Tibial nerve (tissue), 4 donors: ENCODE measurements at places on chromosomes 2 and 18. TPM values are rescaled to one million over a fixed set of nuclear protein-coding genes. Genes with fewer than 3 reads are reported as not detected.

SLC40A1 gene
- total RNA-seq = 32.1 TPM

AQP12A gene
- total RNA-seq = 1.2 TPM

INHA gene
- not detected for total RNA-seq

MGAT4A gene
- total RNA-seq = 12.6 TPM

ITGA6 gene
- 586 TPM for total RNA-seq

LAMA3 gene
- 60.0 TPM for total RNA-seq

GDF7 gene
- 6.3 TPM for total RNA-seq

COBLL1 gene
- 190 TPM for total RNA-seq

DNA sequence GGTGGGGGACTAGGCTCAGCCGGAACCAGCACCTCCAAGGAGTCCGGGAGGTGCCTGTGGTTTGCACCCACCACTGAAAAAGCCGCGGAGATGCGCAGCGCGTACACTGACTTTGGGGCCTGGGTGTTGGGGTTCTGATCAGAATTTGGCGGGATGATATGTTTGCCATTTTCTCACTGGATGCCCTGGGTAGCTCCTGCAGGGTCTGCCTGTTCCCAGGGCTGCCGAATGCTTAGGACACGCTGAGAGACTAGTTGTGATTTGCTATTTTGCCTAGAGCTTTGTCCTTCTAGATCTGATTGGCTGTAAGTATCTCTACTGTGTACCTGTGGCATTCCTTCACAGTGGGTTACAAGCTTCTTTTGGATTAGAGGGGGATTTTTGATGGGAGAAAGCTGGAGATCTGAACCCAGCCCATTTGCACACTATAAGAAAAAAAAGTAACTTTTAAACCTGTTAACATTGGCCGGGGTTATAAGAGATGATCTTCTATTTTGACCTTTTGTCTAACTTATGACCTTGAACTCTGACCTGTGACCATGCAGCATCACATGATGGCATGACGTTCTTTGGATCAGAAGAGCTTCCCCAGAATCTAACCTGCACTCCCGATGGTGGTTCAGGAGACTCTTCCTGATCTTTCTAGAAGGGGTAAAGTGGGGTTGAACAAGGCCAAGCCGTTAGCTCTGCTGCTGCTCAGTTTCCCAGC, 1.6 kb downstream of the KCNE4 start:
- H3K27me3 ChIP-seq = no peaks in the 10 kb centered on the region
- H3K4me1 ChIP-seq = peaks cover 64% of the 10 kb centered on the region
- no peaks in the 10 kb centered on the region for H3K36me3 ChIP-seq
- DNase-seq = no peak
- peak overlapping the region; percentile 28 for H3K4me3 ChIP-seq

- H3K27me3 ChIP-seq = no peaks in the 10 kb centered on the region
- peaks cover 20% of the 10 kb centered on the region for H3K4me1 ChIP-seq
- H3K36me3 ChIP-seq = no peaks in the 10 kb centered on the region
- no peak overlapping the region for H3K4me3 ChIP-seq
These were observed 170.4 kb upstream of the TANK start for GRCh38 chr2:160989778-160990177.

GRCh38 chr18:74068296-74068695, 79.3 kb downstream of the FBXO15 start:
- H3K4me3 ChIP-seq = no peak overlapping the region
- H3K27me3 ChIP-seq = no peaks in the 10 kb centered on the region
- no peaks in the 10 kb centered on the region for H3K36me3 ChIP-seq
- H3K27ac ChIP-seq = no peak overlapping the region
- no peak for DNase-seq

DNA sequence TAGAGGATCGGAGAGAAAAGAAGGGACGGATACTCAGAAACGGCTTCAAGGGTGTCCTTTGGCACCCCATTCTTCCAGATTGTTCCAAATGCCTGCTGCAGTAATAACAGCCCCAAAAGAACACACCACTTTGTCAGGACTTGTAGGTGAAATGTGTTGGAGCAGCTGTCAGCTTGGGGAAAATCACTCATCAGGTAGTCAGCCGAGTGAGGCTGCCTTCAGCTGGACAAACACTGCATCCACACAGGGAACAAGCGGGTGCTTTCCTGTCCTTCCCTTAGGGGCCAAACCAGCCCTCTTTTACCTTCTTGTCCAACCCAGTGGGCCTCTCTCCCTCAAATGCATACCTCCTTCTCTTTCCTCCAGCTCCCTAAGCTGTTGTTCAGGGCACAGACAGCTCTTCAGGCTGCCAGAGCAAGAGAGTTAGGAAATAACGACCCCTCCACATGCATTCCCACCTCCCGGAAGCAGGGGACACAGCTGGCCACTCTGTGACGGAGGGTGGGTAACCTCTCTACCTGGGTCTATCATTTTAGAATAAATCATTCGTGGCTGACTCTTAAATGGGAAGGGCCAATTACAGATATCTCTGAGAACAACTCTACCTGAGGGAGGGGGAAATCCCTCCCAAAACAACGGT, 48.1 kb downstream of the BCL11A start:
- no peak overlapping the region for H3K4me3 ChIP-seq
- H3K27me3 ChIP-seq = no peaks in the 10 kb centered on the region
- H3K27ac ChIP-seq = no peak overlapping the region
- H3K4me1 ChIP-seq = no peaks in the 10 kb centered on the region
- no peaks in the 10 kb centered on the region for H3K36me3 ChIP-seq
- DNase-seq = no peak

DNA sequence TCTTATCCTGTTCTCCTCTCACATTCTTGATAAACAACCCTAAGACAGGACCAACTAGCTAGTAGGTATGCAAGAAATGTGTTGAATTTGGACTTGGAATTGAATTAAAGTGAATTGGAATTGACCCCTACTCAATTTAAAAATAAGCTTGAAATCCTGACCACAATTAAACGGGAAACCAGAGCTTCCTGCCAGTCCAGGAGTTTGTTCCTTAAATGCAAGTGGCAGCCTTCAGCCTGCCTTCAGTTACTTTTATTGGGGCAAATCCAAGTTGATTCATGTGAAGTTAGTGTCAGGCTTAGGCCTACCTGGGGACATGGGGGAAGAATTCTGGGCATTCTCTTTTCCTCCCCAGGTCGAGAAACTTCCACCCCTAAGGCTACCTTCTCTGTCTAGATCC, 457.6 kb downstream of the BCL11A start:
- no peak overlapping the region for H3K27ac ChIP-seq
- no peaks in the 10 kb centered on the region for H3K27me3 ChIP-seq
- no peaks in the 10 kb centered on the region for H3K36me3 ChIP-seq
- no peaks in the 10 kb centered on the region for H3K4me1 ChIP-seq

DNA sequence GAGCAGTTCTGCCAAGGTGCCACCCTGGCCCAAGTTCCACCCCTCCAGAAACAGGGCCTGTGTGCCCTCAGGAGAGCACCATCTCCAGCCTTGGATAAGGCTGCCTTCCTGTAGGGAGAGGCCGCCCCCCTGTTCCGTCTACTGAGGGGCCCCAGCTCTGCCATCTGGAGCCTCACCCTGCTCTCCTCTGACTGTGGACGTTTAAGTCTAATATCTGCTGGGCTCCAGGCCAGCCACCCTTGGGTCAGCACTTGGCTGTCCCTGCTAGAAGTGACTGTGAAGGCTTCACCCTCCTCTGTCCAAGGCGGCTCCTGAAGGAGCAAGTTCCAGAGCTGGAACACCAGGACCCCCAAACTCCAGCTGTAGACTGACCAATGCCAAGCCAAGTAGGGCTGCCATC, 26.3 kb downstream of the RHOB start:
- DNase-seq = no peak
- no peaks in the 10 kb centered on the region for H3K36me3 ChIP-seq
- H3K4me3 ChIP-seq = no peak overlapping the region
- no peaks in the 10 kb centered on the region for H3K27me3 ChIP-seq
- H3K4me1 ChIP-seq = no peaks in the 10 kb centered on the region

DNA sequence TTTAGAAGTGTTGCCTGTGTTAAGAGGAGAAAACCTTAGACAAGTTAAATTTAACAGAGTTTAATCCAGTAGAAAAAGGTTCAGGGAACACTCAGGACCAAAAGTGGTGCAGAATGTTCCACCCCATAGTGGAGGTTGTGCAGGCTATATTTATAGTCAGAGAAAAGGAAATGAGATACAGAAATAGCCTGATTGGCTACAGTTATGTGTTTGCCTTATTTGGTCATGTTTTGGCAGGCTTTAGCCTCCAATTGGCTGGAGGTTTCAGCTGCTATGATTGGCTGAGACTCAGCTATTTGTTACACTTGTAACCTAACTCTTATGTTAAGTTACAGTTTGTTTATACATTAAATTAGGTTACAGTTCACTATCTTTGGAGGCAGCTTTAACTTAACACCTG, 4.2 kb downstream of the STAMBP start:
- no peaks in the 10 kb centered on the region for H3K4me1 ChIP-seq
- no peaks in the 10 kb centered on the region for H3K36me3 ChIP-seq
- no peak overlapping the region for H3K27ac ChIP-seq
- no peaks in the 10 kb centered on the region for H3K27me3 ChIP-seq
- no peak overlapping the region for H3K4me3 ChIP-seq

DNA sequence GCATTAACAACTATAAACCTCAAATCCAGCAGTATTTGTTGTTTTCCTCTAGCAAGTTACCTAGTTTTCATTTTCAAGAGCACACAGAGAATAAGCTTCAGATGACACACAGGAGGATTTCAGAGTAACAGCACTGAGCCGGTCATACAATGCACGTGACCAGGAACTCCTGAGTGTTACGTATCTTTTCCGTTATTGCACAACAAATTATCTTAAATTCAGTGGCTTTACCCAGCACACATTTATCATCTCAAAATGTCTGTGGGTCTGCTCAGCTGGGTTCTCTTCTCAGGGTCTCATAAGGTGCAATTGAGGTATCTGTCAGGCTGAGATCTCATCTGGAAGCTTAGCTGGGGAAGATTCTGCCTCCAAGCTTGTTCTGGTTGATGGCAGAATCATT, 379.5 kb upstream of the KLHL29 start:
- no peaks in the 10 kb centered on the region for H3K36me3 ChIP-seq
- H3K27ac ChIP-seq = no peak overlapping the region
- no peaks in the 10 kb centered on the region for H3K4me1 ChIP-seq
- no peaks in the 10 kb centered on the region for H3K27me3 ChIP-seq
- no peak for DNase-seq

DNA sequence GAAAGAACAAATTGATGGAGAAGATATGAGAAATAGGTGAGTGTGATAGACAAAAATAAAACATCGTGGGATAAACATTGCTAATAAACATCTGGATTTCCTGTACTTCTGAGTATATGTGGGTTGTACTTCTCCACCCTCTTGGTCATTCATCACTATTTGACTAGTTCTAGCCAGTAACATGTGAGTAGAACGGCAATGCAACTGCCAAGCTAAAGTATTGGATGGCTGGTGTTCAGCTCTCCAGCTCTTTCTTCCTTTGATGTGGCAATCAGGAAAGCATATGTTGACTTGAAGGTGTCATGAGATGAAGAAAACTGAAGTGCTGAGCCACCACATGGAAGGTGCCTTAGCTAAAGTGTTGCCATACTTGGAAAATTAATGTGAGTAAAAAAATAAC, 144.9 kb downstream of the SCG2 start:
- H3K27ac ChIP-seq = no peak overlapping the region
- no peaks in the 10 kb centered on the region for H3K36me3 ChIP-seq
- DNase-seq = no peak
- H3K4me1 ChIP-seq = no peaks in the 10 kb centered on the region
- H3K4me3 ChIP-seq = no peak overlapping the region

DNA sequence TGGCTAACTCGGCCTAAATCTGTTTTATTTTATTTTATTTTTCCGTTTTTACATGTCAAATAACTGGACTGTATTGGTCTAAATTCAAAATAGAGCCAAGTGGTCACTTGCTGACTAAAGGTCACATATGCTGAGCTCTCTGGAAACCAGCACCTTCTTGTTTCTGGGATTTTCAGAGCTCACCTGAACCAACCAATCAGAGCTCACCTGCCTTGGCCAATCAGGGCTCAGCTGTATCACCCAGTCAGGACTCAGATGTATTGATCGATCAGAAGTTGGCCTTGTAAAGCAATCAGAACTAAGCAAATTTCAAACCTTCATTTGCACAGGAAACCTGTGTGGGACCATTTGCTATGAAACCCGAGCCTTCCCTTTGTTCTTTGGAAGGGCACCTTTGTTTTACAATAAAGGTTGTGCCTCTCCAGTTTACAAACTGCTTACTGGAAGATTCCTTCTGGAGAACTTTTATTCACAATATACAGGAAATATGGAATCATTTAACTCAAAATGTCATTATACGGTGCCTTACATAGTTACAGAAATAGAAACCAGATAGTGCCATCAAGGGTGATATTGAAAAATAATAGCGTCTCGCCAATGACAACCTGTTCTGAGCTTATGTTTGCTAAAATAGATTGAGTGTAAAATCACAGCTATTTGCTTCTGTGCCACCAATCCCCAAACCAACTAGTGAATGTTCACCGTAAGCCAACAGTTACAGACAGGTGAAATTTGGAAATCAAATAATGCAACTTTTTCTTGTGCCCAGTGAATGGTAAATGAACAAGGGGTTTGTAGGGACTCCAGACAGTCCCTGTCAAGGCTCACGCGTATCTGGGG, 17.3 kb upstream of the PSD4 start:
- no peaks in the 10 kb centered on the region for H3K36me3 ChIP-seq
- H3K4me1 ChIP-seq = peaks cover 4% of the 10 kb centered on the region
- no peak for DNase-seq
- H3K4me3 ChIP-seq = peak overlapping the region; percentile 29
- peaks cover 19% of the 10 kb centered on the region for H3K27me3 ChIP-seq

DNA sequence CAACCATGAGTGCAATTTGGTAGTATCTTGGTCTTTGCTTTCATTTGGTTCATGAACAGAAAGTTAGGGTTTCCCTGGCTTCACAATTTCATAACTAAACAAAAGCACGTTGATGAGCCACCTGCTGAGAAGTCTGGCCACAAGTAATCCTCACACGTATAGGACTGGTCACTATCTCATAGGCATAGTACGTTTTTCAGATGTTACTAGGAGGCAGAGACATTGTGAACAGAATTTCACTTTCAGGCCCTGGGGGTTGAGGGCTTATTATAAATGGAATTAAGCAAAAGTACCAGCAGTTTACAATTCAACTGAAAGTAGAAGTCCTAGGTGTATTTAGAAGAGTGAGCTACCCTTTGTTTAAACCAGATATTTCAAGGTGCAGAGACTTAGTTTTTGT, 277.1 kb downstream of the ALPK2 start:
- H3K4me1 ChIP-seq = no peaks in the 10 kb centered on the region
- H3K27ac ChIP-seq = no peak overlapping the region
- H3K36me3 ChIP-seq = no peaks in the 10 kb centered on the region
- H3K27me3 ChIP-seq = no peaks in the 10 kb centered on the region
- no peak overlapping the region for H3K4me3 ChIP-seq
- no peak for DNase-seq

GRCh38 chr2:234363647-234364294, 133.1 kb downstream of the ARL4C start:
- no peak overlapping the region for H3K27ac ChIP-seq
- no peaks in the 10 kb centered on the region for H3K36me3 ChIP-seq
- peaks cover 24% of the 10 kb centered on the region for H3K4me1 ChIP-seq
- no peaks in the 10 kb centered on the region for H3K27me3 ChIP-seq

DNA sequence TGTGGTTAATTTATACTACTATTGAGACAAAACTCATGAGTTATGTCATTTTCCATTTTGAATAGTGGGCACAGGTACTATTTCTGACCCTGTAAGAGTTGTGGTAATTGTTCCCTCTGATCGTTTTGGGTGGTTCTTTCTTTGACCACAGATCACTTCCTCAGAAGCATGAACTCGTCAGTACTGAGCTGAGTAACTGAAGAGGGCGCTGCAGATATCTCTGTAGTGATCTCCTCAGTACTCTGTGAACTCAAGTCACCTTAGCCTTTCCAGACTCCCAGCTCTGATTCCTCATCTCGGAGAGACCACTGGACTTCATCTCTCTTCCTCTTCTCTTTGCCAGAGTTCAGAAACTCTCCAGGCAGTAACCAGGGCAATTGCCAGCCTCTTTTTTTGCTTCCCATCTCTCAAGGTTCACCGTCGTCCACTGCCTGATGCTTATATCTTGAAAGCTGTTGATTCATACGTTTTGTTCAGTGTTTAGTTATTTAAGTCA, 9.4 kb upstream of the IL1RL1 start:
- H3K4me1 ChIP-seq = no peaks in the 10 kb centered on the region
- no peaks in the 10 kb centered on the region for H3K36me3 ChIP-seq
- DNase-seq = peak; percentile 34
- no peak overlapping the region for H3K4me3 ChIP-seq
- no peaks in the 10 kb centered on the region for H3K27me3 ChIP-seq
